Endodermal cell (in vitro differentiated cells): ENCODE measurements at places on chromosomes 6 and 20. TPM values are rescaled to one million over a fixed set of nuclear protein-coding genes. Genes with fewer than 3 reads are reported as not detected.

CRISP3 gene
- total RNA-seq = not detected in 3 replicates

STX11 gene
- total RNA-seq = 0.29 to 0.38 TPM in 2 of 3 replicates, not detected in the other

ARFGEF3 gene
- 14.3 to 37.2 TPM (median 15.3 TPM) in 3 replicates for total RNA-seq

BPIFB4 gene
- total RNA-seq = 0.33 TPM in 1 of 3 replicates, not detected in the others

TXLNB gene
- total RNA-seq = not detected in 3 replicates

GMNN gene
- total RNA-seq = 30.6 to 81.7 TPM (median 79.7 TPM) in 3 replicates
